Cortex of kidney (tissue), 1 donor: ENCODE measurements at places on chromosomes 12 and 14.

DNA sequence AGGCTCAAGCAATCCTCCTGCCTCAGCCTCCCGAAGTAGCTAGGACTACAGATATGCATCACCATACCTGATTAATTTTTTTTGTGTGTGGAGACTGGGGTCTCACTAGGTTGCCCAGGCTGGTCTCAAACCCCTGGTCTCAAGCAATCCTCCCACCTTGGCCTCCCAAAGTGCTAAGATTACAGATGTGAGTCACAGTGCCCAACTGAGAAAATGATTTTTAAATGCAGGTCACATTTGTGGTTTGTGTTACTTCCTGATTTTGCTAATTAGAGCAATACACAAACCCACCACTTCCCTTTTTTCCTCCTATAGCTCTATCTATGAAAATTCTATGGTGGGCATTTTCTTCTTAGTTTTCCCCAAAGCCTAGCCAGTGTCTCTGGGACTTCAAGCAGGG, 45.5 kb upstream of the TMEM263 start:
- DNase-seq: no peak

- no peak for DNase-seq
Measured at GRCh38 chr12:111881716-111882115, 39.7 kb downstream of the MAPKAPK5 start.

DNA sequence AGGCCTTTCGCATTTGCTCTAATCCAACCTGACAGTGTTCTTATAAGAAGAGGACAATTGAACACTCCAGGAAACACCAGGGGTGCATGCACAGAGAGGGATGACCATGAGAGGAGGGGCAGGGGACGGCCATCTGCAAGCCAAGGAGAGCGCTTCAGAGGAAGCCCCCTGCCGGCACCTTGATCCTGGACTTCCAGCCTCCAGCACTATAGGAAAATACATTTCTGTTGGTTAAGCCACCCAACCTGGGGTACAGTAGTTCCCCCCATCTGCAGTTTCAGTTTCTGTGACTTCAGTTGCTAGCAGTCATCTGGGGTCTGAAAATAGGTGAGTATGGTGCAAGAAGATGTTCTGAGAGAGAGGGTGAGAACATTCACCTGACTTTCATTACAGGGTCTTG, 64.7 kb downstream of the CLMN start:
- no peak for DNase-seq

- DNase-seq: no peak
Measured at GRCh38 chr12:16361142-16361783, 13.8 kb downstream of the MGST1 start.

GRCh38 chr12:96810477-96810876, 96.6 kb upstream of the NEDD1 start:
- no peak for DNase-seq

DNA sequence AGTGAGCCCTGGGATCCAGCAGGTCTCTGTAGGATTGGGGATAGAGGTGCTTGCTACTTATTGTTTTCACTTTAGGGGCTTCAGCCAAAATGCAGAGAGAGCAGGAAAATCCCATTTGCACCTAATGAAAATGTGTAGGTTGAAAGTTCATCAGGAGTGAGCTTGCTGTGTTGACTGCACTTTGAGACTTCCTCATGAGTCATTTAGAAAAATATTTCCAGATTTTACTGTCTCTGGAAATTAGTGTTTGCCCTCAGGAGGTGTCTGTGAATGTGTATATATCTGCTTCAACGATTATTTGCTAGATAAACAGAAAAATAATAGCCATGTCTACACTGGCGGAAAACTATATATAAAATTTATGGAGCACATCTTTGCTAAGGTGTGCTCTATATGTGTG, 159.3 kb downstream of the CAND1 start:
- DNase-seq: no peak

DNA sequence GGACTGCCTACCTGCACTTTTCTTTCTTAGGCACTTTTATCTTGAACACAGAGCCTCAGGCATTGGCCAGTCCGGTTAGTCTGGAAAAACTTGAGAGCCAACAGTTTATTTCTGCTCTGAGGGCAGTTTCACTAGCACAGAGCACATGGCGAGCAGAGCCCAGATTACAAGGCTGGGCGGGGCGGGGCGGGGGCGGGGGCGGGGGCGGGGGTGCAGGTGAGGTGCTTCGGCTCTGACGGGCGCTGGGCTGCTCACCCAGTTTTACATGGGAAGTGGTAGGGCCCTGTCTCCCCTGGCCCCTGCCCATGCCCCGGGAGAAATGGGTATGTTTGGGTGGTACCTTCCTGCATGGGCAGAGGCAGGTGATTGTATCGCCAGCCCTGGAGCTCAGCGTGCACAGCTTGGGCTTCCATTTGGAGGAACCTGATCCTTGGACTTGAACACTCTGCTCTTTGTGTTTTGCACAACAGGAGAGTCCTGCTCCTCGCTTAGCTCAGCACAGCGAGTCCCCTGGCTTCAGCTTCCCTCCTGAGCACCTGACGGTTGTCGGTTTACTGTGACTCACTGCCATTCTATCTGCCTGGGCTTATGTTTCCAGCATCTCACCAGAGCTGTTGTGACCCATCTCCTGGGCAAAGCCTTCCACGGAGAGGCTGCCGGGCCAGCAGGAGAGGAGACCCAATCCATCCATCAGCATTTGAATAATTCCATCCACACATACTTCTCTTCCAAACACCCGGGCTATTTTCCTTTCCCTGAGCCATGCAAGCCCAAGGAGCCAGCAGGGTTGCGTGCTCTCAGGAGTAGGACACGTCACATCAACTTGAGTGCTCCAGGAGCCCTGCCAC, 108.5 kb downstream of the ARF6 start:
- no peak for DNase-seq

DNA sequence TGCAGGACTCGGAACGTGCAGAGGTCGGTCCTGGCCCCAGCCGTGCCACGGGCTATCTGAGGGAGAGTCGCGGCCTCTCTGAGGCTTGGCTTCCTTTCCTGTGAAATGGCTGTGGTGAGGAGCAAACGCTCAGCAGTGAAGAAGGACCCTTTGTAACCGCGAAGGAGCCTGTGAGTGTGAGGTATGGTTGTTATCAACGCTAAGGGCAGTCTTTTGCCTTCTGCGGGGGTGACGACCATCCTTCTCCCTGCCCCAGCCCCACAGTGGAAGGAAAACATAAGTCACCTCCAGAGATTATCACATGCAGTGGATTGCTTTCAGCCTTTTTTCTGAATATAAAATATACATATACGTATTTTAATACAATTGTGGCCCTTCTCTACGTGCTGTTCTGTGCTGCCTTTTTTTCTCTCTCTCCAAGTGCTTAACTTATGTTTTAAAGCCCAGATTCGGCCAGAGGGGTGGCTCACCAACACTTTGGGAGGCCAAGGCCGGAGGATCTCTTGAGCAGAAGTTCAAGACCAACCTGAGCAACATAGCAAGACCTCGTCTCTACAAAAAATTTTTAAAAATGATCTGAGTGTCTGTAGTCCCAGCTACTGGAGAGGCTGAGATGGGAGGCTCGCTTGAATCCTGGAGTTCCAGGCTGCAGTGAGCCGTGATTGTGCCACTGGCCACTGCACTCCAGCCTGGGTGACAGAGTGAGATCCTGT, 17.4 kb downstream of the TAMALIN start:
- no peak for DNase-seq

DNA sequence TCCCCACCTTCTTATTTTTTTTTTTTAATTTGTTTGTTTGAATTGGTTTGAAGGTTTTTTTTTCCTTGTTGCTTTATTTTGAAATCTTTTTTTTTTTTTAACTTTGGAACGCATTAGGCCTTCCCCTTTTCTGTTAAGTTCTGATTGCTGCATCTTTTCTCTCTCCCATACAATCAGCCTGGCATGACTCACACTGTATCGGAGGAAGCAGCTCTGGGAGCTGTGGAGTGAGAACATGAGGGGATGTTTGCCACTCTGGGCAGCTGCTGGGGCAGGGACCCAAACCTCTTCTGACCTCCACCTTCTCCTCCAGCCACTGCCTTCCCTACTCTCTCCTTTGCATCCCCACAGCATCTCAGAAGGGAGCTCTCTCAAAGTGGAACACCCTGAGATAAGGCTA, 160.3 kb upstream of the FKBP4 start:
- no peak for DNase-seq

DNA sequence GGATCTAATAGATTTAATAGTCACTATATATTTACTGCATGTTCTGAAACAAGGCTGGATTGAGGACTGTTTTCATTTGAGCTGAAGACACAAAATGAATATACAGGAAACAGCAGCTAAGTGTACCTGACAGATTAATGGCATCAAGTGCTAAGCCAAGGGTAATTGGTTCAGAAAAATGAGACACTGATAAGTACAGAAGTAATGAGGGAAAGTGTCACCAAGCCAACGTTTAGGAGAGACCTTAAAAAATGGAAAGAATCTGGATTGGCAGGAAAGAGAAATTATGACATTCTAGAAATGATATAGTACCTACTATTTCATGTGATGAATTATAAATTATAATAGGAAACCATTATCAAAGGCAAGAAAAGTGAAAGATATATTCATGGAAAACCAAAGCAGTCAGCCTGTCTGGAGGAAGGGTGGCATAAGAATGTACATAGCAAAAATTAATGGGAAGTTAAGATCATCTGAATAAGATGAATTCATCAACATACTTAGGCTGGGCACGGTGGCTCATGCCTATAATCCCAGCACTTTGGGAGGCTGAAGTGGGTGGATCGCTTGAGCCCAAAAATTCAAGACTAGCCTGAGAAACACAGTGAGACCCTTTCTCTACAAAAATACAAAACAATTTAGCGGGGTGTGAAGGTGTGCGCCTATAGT, 21.0 kb upstream of the DUSP16 start:
- DNase-seq: no peak

DNA sequence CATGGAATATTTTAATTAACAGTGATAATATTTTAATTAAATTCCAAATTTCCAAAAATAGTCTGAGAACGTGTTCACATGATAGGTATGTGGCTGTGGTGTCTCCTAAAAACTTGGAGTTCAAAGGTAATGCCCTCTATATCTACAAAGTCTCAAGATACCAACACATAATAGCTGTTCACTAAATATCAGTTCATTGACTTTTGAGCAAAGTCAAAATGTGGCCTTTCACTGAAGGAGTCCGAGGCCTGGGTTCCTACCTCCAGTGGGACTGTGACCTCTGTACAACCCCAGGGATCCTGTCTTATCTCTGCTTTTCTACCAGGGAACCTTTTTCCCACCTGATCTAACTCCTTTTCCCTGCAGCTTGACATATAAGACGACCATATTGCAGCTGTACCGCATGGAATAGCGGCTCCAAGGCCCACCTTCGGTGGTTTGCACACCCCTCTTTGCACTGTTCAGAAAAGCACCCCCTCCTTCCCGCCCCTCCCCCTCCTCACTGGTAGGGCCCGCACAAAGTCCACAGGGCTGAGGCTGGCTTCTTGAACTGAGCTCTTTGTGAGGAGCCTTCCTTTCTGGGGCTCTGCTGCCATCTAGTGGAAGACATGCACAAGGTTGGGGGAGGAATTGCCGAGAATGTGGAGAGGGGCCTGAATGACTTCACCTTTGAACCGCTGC, 3.1 kb downstream of the CCND2 start:
- DNase-seq: no peak

- DNase-seq: no peak
Measured at GRCh38 chr12:63149909-63150712, 890 bp downstream of the AVPR1A start.

GRCh38 chr12:6452944-6453630, 1.2 kb downstream of the TAPBPL start:
- DNase-seq: no peak

DNA sequence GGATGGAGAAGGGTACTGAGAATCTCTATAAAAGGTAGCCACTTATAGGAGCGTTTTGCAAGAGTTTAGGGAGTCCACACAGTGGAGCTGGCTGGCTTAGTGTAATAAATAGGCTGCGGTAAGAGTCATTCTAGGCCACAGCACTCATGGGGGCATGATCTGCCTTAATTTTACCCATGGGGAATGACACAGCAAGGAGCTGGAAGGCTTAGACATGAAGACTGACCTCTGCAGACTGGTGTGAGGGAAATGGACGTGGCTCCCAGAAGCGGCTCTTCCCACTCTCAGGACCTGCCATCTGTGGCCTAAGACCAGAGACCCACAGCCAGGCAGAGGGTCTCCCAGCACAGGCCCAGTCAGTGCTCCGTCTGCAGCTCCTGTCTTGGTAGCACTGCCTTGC, 173.3 kb downstream of the PPM1H start:
- no peak for DNase-seq

GRCh38 chr12:95282266-95282665, 64.7 kb downstream of the VEZT start:
- no peak for DNase-seq
